ENCODE measurements at places on chromosomes 6 and 20.

DNA sequence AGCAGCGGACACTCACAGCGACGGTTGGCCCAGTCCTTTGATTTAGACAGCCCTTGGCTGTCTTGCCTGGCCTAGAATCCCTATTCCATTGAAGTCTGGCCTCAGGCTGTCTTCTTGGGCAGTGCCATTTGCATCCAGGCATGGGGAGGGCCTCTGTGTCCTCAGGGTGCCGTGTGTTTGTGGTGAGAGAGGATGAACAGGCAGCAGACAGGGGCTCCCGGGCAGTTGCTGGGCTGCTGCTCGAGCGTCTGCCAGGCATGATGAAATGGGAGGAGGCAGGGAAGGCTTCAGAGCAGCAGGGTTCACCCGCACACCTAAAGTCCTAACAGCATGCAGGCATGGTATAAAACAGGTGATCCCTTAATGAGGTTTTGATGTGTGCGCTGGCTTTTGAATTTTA, 126.9 kb downstream of the SOBP start:
- DNase-seq = no peak

DNA sequence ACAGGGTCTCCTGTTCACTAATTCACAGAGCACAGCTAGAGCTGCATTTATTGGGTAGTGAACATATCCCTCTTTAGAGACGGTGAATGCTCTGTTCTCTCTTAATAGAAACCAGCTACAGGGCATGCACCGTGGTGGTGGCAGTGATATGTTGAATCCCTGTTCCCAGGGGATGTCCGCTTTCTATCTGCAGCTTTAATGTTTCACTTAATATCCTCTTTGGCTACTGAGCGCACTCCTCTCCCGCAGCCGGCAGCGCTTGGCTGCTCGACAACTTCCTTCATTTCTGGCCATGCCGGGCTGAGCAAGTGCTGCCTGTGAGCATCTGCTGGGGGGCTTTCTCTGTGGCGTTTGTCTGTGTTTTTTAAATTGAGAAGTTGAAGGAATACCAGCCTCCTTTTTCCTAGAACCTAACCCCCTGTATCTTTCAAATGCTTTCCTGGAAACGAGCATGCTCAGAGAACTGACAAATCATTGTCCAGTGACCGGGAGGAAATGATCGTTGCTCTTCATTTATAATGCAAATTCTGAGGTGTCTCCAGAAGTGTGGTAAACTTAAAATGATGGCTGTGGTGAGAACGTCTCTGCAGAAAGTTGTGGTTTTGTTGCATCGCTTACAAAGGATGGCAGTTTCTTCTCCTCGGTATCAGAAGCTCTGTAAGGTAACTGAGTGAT, 297.9 kb downstream of the UTRN start:
- peak; percentile 94 for DNase-seq

DNA sequence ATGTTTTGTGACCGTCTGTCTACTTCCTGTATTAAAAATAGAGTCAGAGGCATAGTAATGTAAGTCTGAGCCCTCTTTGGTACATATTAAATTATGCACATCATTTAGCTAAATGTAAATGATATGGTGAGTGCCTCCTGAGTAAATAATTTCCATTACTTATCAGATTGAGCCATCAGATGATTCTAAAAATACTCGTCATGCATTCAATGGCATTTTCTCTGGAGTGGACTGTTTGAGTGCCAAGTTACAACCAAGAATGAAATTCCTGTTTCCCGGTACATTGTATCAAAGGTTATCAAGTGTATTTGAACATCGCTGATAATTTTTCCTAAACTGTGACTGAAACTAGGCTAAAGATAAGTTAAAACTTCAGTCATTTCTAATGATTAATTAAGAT, 81.0 kb downstream of the AKAP7 start:
- DNase-seq = no peak

DNA sequence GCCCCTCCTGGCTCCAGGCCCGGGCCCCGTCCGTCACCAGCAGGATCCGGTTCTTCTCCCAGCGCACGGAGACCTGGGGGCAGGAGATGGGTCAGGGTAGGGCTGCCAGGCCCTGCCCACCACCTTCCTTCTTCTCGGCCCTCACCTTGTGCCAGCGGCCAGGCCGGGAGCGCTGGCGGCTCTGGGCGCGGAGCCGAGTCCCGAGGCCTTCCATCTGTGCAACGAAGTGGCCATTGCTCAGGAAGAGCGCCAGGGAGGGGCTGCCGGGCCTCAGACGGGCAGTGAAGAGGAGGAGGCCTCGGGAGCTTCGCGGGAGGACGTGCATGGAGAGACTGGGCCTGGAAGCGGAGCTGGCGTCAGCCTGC, 7.9 kb downstream of the ADRM1 start:
- no peak for DNase-seq

DNA sequence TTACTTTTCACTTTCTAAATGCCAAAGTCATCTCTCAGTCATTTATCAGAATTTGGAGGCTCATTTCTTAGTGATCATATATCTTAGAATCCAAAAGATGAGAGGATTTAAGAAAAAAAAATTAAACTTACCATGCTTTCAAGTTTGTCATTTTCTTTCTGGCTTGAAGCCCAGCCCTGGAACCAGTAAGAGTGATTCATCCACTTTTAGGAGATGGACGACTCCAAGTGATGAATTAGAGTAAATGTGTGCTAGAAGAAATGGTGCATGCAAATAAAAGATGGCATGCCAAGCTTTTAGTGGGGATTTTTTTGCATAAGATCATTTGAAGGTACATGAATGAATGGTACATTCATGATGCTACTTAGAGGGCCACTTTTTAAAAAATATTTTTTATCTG, 20.1 kb downstream of the PLCB1 start:
- no peak for DNase-seq

GRCh38 chr6:170116636-170117035, 174.2 kb downstream of the DLL1 start:
- no peak for DNase-seq

DNA sequence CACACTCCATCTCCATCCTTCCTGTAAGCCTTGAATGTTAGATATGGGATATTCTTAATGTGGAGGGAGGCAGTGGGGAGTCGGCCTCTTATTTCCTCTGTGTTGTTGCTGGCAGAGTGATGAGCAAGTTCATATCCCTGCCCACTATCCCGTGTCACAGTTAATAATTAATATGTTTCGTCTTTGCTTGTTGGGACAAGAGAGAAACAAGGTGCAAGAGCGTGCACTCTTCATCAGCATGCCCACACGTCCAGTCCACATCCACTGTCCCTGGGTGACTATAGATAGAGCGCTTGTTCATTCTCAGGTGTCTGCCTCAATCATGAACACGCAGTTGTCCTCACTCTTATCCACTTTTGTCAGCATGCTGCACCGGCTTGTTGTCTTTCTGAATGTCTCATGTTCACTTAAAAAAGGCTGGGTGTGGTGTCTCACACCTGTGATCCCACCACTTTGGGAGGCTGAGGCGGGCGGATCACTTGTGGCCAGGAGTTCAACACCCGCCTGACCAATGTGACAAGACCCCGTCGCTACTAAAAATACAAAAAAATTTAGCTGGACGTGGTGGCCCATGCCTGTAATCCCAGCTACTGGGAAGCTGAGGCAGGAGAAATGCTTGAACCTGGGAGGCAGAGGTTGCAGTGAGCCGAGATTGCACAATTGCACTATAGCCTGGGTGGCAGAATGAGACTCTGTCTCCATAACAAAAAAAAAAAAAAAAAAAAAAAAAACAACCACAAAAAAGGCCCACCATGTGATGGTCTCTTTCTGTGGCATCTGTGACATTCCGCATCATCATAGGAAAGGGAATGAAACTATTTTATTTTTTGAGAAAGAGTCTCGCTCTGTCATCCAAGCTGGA, 34.2 kb downstream of the PPP1R3G start:
- no peak for DNase-seq

DNA sequence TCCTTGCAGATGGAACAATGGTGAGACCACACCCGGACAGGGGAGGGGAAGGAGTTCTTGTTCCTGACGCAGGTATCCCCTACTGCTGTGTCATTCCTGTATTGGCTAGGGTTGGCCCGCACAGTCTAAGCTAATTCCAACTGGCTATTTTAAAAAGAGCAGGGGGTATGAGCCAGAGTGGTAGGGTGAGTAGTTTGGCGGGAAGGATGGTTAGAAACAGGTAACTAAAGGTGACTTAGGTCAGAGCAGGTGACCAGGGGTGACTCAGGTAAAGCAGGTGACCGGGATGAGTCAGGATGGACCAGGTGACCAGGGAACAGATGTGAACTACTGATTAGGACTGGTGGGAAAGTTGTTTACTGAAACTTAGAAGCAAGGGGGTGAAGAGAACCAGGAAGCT, 58.0 kb downstream of the ZNF292 start:
- DNase-seq = no peak

DNA sequence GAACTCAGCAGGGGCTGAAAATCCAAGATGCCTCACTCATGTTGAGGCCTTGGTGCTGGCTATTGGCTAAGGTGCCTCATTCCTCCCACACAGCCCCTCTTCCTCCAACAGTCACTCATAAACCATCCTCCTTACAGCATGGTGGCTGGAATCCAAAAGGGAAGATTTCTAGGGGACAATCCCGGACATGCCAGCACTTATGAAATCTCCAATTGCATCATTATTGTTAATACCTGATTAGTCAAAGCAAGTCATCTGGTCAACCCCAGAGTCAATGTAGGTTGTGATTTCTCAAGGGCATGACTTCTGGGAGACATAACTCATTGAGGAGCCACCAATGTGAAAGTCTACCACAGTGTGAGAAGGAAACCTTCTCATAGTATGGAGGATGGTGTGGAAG, 506.6 kb upstream of the NOX3 start:
- DNase-seq = no peak

DNA sequence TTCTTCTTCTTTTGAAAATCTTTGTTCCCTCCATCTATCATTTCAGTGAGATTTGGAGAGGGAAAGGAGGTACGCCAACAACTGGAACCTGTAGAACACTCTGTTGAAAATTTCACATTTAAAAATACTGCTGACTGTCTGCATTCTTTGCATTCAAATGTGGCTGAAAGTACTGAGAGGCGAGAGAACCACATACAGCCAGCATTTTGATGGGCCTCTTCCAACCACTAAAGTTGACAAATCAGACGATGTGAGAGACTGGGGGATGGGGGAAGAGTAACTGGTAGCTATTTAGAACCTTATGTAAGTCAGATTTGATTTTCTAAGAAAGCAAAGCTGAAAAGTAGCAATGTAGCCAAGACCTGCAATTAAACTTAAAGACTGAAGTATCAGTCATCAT, 77.5 kb downstream of the FKBP5 start:
- DNase-seq = no peak

- DNase-seq = no peak
Measured at GRCh38 chr6:7402716-7403115, 13.1 kb downstream of the RIOK1 start.

GRCh38 chr6:131949909-131950766, 1.0 kb downstream of the CCN2 start:
- no peak for DNase-seq

DNA sequence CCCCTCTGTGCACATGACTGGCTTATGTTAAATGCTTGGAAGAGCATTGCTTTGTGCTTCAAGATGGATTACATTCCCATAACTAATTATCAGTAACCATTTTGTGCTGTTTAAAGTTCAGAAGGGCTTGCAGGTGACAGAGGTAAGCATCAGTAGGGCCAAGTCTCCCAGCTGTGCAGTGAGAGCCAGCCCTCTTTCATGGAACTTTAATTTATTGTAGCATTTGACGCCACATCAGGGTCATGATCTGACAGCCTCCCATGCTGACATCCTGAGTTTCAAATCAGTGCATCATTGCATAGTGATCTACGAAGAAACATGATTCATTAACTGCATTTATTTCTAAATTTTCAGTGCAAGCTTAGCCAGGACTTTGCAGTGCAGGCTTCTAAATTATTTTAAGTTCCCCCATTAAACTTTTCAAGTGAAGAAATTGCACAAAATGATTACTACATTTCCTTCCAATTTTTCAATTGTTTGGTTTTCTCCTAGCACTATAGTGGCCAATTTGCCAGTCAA, 380.9 kb downstream of the UTRN start:
- no peak for DNase-seq

- no peak for DNase-seq
Measured at GRCh38 chr6:21887231-21888185, 294.0 kb downstream of the SOX4 start.

DNA sequence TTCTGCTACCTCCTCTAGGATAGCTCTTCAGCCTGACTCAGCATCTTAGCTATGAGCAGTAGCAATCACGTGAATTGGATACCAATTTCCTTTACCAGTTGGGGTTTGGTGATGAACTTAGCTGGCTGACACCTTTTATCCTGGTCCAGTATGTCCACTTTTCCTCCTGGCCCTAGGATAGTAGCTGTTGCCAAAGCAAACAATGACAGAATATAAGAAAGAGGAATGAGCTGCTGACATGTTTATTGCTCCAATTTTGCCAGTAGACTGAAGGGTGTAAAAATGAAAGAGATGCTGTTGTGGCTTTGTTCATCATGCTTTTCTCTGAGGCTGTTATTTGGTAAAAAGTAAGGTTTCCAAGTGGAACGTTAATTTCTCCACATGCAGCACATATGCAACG, 168.3 kb upstream of the JAG1 start:
- DNase-seq = no peak

- DNase-seq = peak; percentile 79
Measured at GRCh38 chr6:136846046-136846445, 23.7 kb downstream of the PEX7 start.

DNA sequence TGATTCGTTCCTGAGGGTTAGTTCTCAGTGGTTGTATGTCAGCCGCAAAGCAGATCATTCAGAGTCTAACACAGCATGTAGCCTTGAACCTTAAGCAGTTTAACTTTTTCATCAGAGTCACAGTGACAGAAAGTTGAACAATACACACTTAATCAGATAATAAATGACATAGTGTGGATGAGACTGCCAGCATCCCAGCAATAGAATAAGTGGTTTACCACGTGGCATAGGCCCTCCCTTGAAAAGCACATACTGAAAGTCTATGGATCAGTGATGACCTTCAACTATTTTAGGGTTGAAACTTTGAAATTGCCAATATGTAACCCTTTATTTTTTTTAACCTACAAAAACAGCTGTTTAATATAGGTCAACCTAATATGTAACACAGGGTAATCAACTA, 265.3 kb downstream of the ARHGAP18 start:
- DNase-seq = no peak

GRCh38 chr6:85679445-85680123, 36.9 kb upstream of the SYNCRIP start:
- DNase-seq = peak; percentile 77

- peak; percentile 90 for DNase-seq
Measured at GRCh38 chr6:33313709-33314514, at the start of gene TAPBP. TAPBP (minus strand) TSS chr6:33314078; CDS start chr6:33314041, 37 bp downstream.

GRCh38 chr20:61693055-61693600, 372.6 kb downstream of the TAF4 start:
- DNase-seq = no peak

- no peak for DNase-seq
Measured at GRCh38 chr6:19299129-19299528, 538.0 kb upstream of the ID4 start.

- peak; percentile 75 for DNase-seq
Measured at GRCh38 chr6:32692019-32692418, 25.6 kb upstream of the HLA-DQB1 start.

DNA sequence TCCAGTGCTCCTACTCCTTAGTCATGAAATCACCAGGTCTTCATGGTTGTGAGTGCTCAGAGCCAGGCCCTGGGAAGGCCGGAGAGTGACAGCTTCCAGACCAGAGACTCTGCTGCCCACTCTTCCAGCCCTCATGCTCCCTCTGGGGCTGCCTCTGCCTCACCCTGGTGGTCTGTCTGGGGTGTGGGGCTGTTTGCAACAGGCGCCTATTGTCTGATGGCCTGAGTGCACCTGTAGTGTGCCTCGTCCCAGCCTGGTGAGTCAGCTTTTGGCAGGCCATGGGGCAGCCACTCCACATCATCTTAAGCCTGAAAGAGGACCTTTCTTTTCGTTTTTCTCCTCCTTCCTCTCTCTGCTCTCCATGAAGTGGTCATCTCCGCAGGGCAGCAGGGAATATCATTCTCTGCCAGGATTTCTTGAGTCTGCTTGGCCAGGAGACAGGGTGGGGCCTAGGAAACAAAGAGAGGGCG, 173.8 kb downstream of the VEGFA start:
- no peak for DNase-seq

Measured in OCI-M1 (cell line).